ENCODE measurements at places on chromosomes 5 and 9.

DNA sequence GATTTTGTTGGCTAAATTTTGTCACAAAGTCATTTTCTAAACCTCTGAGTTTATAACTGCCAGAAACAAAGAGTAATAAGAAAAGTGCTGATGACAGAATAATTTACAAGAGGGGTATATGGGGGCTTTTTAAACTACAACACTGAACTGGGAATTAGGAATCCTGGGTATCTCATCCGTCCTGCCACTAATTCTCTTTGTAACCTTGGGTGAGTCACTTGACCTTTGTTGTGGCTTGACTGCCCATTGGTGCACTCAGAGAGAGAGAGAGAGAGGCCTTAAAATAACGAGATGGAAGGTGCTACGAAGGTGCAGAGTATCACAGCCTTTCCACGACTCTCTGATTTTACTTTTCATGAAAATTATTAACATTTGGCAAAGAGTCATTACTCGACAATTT lies 130.3 kb upstream of the CNTLN start:
- DNase-seq: no peak

DNA sequence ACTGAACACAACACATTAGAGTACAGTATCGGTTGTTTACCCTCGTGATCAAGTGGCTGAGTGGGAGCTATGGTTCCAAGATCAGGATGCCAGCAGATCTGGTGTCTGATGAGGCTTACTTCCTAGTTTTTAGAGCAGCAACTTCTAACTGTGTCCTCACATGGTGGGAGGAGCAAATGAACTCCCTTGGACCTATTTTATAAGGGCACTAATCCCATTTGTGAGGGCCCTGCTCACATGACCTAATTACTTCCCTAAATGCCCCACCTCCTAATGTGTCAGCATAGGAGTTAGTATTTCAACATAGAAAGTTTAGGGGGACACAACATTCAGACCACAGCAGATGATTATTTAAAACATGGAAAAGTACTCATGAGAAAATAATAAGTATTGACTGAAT lies 111.8 kb downstream of the GCNT1 start:
- DNase-seq: no peak

GRCh38 chr9:106675780-106676179 lies 187.2 kb upstream of the ZNF462 start:
- no peak for DNase-seq

GRCh38 chr9:32426278-32426939 lies 42.0 kb downstream of the ACO1 start:
- DNase-seq: no peak

GRCh38 chr5:149160291-149160787 lies 19.0 kb downstream of the ABLIM3 start:
- DNase-seq: no peak

DNA sequence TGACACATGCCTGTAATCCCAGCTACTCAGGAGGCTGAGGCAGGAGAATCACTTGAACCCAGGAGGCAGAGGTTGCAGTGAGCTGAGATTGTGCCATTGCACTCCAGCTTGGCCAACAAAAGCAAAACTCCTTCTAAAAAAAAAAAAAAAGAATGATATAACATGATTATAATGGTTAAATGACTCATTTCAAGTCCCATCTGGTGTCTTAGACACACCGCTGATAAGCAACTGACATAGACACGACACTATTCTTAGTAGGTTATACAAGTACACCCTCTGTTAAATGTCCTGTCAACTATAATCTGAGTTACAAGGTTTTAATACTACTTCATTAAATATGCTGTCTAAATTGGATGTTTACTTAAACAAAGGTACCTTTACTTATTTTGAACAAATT lies 405.3 kb upstream of the CLINT1 start:
- DNase-seq: no peak

- DNase-seq: no peak
Observed at GRCh38 chr9:89359751-89360261, 41.5 kb downstream of the SECISBP2 start.

DNA sequence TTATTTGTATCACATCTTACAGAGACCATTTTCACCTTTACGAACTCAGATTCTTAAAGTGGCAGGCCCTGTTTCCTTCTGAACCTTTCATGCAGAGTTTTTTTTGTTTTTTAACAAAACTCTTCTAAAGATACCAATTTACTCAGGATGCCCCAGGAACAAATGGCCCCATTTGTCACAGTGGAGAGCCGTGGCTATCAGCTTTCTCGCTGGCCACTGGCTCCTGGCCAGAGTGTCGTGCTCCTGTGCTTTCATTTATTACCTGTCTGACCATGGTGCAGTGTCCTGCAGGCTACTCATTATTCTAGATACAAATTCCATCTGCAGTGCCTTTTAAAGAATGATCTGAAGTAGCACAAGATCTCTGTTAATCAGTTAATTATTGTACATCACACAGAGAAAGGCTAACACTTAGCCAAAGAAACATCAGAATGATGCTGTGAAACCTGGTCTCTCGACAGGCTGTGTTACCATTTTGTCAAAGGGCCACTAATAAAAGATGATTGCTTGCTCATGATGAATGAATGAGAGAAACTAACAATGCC lies 27.8 kb downstream of the ADRA1B start:
- no peak for DNase-seq

GRCh38 chr5:123150089-123150488 lies 61.0 kb downstream of the PRDM6 start:
- DNase-seq: no peak

GRCh38 chr5:165616490-165617405 lies 2111.3 kb downstream of the MAT2B start:
- no peak for DNase-seq

GRCh38 chr5:17304282-17304681 lies 86.9 kb downstream of the BASP1 start:
- no peak for DNase-seq

DNA sequence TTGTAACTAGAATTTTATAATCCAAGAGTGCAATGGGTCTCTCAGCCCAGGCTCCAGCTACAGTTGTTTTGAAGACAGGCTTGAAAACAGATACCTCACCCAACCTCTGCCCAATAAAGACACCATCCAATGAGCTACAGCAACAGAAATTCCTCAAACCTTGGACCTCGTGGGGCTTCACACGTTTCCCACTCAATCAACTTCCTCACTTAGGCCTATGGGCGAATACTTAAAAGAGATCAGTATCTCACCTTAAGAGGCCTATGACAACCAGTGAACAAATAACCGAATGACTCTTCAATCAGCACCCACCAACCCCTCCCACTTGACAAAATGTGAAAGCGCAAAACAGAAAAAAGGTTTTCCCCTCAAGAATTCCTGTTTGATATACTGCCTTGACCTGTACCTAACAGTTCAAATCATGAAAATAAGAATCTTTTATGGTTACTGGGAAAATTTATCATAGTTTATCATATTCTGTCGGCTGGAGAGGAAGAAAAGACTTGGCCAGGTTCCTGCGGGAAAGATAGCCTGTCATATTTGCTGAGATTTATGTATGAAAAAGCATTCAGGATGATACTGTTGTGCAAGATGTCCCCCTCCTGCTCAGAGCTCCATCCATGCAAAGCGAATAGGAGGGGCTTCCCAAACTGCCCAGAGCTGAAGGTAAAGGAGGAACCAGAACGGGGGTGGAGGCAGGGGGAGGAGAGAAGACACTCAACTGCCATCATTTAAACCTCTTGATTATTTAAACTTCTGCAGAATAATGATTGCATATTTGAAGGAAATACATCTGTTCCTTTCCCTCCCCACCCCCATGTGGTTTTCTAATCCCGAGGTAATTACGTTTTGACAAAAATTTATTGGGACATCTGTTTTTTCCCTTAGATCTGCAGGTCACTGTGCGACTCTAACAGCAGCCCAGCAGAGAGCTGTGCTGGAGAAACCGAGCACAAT lies 256.3 kb downstream of the NFIB start:
- no peak for DNase-seq

- DNase-seq: no peak
Observed at GRCh38 chr9:3794635-3795034, 268.8 kb upstream of the RFX3 start.

DNA sequence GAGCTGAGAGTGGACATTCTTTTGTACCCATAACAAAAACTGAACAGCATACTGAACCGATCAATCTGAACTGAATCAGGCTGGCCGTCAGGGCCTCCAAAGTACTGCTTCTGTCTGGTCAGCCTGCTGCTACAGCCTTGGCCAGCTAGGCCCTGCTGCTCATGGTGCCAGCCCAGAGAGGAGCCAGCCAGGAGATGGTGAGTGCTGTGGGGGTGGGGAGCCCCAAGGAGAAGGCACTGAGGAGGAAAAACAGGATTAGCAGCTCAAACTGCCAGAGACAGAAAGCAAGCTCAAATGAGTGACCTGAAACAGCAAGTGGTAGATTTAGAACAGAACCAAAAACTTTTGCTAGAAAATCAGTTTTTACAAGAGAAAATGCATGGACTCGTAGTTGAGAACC lies 23.9 kb downstream of the SRP19 start:
- DNase-seq: no peak

DNA sequence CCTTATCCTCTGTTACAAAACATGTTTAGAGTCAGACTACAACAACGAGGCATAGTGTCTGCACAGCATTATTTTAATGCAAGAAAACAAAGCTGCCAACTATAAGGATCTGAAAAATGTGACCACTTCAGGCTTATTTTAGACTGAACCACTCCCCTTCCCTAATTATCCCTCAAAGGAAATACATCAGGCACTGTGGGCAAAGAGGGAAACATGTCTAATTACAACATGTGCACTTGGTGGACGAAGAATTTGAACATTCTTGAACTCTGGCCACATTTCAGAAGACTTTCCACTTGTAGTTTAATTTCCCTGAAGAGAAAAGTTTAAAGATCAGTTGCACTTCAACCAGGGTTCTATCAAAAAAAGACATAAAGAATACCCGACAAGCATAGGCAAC lies 3.8 kb downstream of the MTMR12 start:
- DNase-seq: no peak

GRCh38 chr9:136114610-136115009 lies 4.1 kb downstream of the TMEM250 start:
- DNase-seq: no peak

- DNase-seq: no peak
Observed at GRCh38 chr9:17906841-17907778, 328.2 kb downstream of the SH3GL2 start.

DNA sequence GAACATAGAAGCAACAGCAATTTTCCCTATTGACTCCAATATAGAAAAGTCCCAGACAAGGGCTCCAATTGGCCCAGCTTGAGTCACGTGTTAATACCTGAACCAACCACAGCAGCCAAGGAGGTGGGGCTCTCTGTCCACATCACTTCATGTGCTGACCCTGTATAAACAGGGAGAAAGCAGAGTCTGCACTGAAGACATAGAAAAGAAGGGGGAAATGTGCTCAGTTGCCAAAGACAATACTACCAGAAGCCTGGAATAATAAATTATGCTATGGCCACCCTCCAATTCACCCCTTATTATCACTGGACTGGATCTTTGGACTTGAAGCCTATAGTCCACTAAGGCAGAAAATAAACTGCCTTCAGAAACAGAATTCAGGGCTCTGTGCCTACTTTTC lies 275.4 kb downstream of the EPB41L4A start:
- DNase-seq: no peak

GRCh38 chr9:31542384-31543055 lies 841.9 kb upstream of the ACO1 start:
- no peak for DNase-seq

DNA sequence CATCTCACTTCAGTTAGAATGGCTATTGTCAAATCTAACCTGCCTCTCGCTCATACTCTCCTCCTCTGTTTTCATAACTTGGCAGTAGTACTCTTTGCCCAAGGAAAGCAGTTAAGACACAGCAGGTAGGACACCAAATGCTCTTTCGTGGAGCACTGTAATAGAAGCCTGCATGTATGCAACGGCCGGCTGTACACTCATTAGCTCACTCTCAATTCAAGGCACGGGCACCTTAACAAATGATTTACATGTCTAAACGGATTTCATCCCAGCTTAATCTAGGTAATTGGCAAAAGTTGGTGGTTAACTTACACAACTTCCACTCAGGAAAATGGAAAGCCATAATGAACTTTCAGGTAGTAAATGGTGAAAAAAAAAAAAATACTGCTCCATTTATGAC lies 14.9 kb downstream of the DEPDC1B start:
- DNase-seq: no peak

GRCh38 chr5:160773646-160774410 lies 78.2 kb downstream of the ATP10B start:
- DNase-seq: no peak

DNA sequence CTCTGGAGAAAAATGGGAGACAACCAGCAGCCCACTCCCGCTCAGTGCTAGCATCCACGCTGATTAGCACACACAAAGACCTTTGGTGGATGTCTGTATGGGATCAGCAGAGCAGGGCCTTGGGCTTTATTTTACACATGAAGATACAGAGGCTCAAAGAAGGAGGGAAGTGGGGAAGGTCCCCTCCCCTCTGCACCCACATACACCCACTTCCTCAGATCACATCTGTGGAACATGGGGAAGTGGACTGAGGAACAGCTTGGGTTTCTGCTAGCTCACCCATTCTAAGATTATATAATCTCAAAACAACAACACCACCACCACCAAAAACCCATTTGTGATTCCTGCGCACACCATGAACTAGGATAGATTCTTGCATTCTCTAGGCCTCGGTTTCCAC lies 14.0 kb downstream of the GGTA1 start:
- no peak for DNase-seq
